Panc1 (cell line): ENCODE measurements at places on chromosomes 11 and 22. TPM values are rescaled to one million over a fixed set of nuclear protein-coding genes. Genes with fewer than 3 reads are reported as not detected.

DNA sequence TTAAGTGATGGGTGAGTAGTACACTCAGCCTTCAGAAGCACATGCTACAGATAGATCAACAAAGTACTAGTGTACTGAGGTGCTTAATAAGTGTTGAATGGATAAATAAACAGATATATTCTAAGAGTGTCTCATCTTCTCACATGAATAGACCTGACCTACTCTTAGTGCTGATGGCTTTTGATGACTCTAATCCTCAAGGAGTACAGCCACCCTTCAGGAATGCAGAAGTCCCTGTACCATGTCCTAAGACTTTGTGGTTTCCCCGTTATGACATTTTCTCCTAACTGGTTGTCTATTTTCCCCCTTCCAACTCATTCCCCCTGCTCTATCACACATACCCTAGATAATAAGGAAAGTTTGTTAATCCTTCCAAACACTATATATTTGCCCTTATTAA lies 61.6 kb downstream of the C11orf65 start:
- H3K4me3 ChIP-seq = no peak overlapping the region
- H3K36me3 ChIP-seq = no peaks in the 10 kb centered on the region
- no peaks in the 10 kb centered on the region for H3K27me3 ChIP-seq
- DNase-seq = no peak

- no peak overlapping the region for H3K27ac ChIP-seq
- H3K36me3 ChIP-seq = no peaks in the 10 kb centered on the region; the same call in 1 of the 2 replicates
- DNase-seq = no peak
- no peaks in the 10 kb centered on the region for H3K4me1 ChIP-seq
- no peaks in the 10 kb centered on the region for H3K27me3 ChIP-seq
- H3K4me3 ChIP-seq = no peak overlapping the region
Measured at GRCh38 chr11:76515494-76515893, 70.7 kb downstream of the EMSY start.

DNA sequence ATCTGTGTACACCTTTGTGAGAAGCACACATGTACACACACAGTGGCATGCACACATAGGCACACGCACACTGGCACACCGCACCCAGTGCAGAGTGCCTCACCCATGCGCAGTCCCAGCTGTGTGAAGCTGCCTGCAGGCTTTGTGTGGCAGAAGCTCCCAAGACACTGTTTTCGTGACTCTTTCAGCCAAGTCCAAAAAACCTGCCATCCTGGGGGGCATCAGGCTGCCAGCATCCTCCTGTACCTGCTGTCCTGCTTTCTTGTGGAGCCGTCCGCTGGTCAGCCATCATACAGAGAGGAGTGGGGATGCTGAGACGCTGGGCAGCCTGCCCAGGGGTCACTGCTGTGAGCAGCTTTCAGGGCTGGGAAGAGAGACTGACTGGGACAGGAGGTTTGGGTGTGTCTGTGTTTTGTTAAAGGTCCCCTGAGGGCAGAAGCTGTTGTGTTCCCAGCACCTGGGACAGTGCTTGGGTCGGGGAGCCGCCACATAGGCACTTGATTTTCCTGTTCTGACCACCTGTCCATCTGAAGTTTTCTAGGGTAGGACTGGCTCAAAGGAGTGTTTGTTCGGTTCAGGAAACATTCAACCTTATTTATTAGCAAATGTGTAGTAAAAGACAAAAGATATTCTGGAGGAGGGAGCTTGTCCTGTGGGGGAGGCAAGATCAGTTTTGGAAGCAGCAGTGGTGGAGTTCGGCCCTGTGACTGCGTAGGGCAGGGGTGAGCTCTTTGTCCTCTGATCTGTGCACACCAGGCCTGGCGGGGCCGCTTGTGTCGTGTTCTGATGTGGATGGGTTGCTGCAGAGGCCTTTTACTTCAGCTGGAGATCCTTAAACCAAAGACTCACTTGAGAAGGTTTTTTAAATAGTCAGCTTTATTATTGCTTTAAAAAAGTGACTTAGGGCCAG lies 29.7 kb downstream of the AP2A2 start:
- no peak for DNase-seq
- H3K36me3 ChIP-seq = peaks cover 5% of the 10 kb centered on the region
- H3K27ac ChIP-seq = no peak overlapping the region

DNA sequence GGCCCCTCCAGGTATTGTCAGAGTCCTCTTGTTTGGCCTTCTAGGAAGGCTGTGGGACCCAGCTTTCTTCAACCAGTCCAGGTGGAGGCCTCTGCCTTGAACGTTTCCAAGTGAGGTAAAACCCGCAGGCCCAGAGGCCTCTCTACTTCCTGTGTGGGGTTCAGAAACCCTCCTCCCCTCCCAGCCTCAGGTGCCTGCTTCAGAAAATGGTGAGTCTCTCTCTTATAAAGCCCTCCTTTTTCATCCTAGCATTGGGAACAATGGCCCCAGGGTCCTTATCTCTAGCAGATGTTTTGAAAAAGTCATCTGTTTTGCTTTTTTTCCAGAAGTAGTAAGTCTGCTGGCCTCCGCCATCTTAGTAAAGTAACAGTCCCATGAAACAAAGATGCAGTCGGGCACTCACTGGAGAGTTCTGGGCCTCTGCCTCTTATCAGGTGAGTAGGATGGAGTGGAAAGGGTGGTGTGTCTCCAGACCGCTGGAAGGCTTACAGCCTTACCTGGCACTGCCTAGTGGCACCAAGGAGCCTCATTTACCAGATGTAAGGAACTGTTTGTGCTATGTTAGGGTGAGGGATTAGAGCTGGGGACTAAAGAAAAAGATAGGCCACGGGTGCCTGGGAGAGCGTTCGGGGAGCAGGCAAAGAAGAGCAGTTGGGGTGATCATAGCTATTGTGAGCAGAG lies at the start of gene CD3E:
CD3E (plus strand) TSS at position 163 of the 681 bp plus-strand sequence; CDS start at position 386, 223 bp downstream.
- no peaks in the 10 kb centered on the region for H3K36me3 ChIP-seq
- no peak within 1 kb of the TSS for H3K27ac ChIP-seq
- DNase-seq = no peak

GRIK4 gene
- 0.62 TPM for total RNA-seq

TMPRSS4 gene
- total RNA-seq = not detected

MIAT gene
- 0.33 TPM for total RNA-seq
